Thoracic aorta (tissue), 2 donors: ENCODE measurements at places on chromosomes 3 and 15.

GRCh38 chr3:187223799-187224198, 26.5 kb downstream of the RTP1 start:
- no peak for DNase-seq

- DNase-seq: no peak
Observed at GRCh38 chr3:116288485-116288884, 156.8 kb downstream of the LSAMP start.

DNA sequence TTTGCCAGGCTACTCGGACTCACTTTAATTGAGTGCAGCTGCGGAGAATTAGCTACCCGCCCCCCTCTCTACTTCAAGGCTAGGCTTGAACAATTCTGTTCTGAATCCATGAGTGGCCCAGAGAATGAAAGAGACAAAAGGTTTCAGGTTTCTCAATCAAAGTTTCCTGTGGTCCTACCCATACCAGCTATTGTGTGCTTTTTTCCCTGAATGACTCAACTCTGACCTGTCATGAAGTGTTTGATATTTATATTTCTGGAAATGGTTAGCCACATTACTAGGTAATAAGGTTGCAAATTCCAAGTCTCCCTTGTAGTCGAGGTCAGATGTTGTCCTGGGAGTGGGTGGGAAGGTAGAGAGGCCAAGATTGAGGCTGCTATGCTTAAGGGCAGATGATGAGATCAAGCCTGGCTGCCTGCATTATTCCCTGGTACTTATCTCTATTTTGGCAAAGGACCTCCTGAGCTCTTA, 392.7 kb upstream of the TBL1XR1 start:
- DNase-seq: no peak

DNA sequence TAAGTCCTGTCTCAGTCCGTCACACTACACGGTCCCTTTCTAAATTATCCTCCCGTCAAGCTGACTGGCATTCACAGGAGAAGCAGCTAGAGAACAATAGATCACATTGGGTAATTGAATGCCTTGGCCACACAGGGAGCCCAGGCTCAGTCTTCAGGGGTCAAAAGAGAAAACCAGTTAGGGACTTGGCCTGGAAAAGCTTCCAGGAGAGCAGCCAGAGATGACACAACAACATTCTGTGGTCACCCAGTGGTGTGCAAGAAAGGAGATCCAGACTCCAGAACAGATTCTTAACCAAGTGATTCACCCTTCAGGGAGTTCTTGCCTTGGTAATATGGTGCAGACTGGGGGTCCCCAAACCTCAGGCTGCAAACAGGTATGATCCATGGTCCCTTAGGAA, 15.9 kb downstream of the ARHGAP31 start:
- no peak for DNase-seq

GRCh38 chr3:146883288-146883687, 278.1 kb upstream of the PLSCR5 start:
- DNase-seq: no peak

DNA sequence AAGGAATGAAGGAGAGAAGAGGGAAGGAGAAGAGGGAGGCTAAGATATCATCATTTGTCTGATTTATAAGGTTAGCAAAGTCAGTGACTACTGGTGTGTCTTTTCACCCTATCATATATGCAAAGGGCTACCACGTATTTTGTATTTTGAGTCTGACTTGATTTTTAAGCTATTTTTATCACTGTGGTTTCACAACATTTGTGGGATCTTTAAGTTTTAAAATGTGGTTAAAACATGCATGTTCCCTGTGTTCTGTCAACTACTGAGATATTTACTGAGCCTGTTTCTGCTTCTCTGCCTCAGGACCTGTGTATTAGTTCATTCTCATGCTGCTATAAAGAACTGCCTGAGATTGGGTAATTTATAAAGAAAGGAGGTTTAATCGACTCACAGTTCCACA, 22.5 kb upstream of the SPTSSB start:
- DNase-seq: no peak

- no peak for DNase-seq
Observed at GRCh38 chr3:65827076-65827475, 211.6 kb downstream of the MAGI1 start.

DNA sequence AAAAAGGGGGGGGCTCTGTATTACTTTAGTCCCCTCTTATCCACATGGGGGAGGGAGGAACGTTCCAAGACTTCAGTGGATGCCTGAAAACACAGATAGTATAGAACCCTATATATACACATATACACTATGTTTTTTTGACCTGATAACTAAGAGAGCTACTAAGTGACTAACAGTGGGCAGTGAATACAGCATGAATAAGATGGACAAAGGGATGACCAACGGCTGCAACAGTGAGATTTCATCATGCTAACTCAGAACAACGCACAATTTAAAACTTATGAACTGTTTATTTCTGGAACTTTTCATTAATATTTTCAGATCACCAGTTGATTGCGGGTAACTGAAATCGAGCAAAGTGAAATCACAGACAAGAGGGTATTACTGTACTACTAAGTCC, 7.3 kb downstream of the DCUN1D1 start:
- DNase-seq: no peak

- DNase-seq: no peak
Observed at GRCh38 chr3:197809356-197810020, 18.4 kb downstream of the LRCH3 start.

DNA sequence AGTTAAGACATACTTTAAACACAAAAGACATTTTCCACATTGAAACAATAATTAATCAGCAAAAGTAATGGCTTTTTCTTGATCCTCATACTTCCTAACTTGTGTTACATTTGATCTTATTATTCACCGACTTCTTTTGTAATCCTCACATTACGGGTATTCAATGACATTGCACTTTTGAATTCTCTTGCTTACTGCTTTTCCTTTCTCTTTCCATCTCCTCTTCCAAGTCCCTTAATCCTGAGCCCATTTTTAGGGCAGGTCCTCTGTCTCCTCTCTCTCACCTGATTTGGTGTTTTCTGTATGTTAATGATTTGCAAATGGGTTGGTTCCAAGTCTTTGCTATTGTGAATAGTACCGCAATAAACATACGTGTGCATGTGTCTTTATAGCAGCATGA, 48.5 kb upstream of the RAP2B start:
- DNase-seq: no peak

- no peak for DNase-seq
Observed at GRCh38 chr3:46293035-46293724, 50.9 kb downstream of the CCR3 start.

GRCh38 chr3:23884481-23884880, 32.3 kb downstream of the NKIRAS1 start:
- no peak for DNase-seq
